Esophagus muscularis mucosa (tissue), 4 donors: ENCODE measurements at places on chromosomes 6 and 20. TPM values are rescaled to one million over a fixed set of nuclear protein-coding genes. Genes with fewer than 3 reads are reported as not detected.

GRCh38 chr6:150600010-150600300 is 270 bp downstream of the PLEKHG1 start:
- H3K4me1 ChIP-seq = peaks cover 23% of the 10 kb centered on the region
- peak overlapping the region; percentile 84 for H3K4me3 ChIP-seq
- peak overlapping the region; percentile 77 for H3K27ac ChIP-seq

WFDC12 gene
- not detected for total RNA-seq

SIRPB1 gene
- under 0.01 TPM for total RNA-seq

- H3K4me3 ChIP-seq = no peak overlapping the region
- H3K27me3 ChIP-seq = no peaks in the 10 kb centered on the region
- H3K36me3 ChIP-seq = peaks cover 9% of the 10 kb centered on the region
- H3K27ac ChIP-seq = no peak overlapping the region
Observed at GRCh38 chr6:112065426-112065986, 11.6 kb downstream of the CCN6 start.

LY6G5C gene
- 2.0 TPM for total RNA-seq

GTSF1L gene
- not detected for total RNA-seq

DNA sequence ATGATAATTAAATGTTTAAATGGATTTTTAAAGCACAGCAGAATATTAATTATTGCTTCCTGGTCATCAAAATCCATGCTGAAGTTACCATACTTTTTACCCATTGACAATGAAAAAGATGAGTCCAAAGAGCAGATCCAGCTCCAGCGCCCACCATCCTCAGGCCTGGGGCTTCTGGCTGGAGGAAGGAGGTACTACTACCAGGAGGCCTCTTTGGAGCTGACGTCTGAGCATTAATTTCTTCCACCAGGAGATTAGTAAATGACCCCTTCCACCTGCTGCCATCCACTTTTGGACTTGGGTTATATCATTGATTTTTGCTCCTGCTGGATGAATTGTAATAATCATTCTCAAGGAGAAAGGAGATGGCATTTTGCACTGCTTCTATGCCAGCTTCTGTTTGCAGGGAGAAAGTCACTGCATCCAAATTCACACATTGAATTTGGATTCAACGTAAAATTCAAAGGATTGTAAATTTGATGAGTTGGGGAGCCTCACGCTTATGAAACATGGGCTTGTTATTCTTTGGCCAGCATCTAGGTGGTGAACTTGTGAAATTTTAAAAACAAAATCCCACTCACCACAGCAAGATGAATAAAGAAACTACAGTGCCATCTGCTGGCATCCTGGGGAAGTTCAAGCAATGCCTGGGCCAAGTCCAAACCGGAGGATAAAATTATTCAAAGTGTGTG is 121.8 kb downstream of the SASH1 start:
- no peaks in the 10 kb centered on the region for H3K27me3 ChIP-seq
- no peak overlapping the region for H3K4me3 ChIP-seq
- no peak overlapping the region for H3K27ac ChIP-seq
- peaks cover 52% of the 10 kb centered on the region for H3K4me1 ChIP-seq
- peak; percentile 94 for DNase-seq

- no peak overlapping the region for H3K4me3 ChIP-seq
- peaks cover 33% of the 10 kb centered on the region for H3K4me1 ChIP-seq
- H3K36me3 ChIP-seq = peaks cover 3% of the 10 kb centered on the region
Observed at GRCh38 chr6:149079456-149079855, 238.1 kb upstream of the TAB2 start.

- peaks cover 32% of the 10 kb centered on the region for H3K4me1 ChIP-seq
- H3K4me3 ChIP-seq = peak overlapping the region; percentile 64
- no peaks in the 10 kb centered on the region for H3K27me3 ChIP-seq
Observed at GRCh38 chr6:27894839-27895762, 17.1 kb downstream of the OR2B2 start.

- no peaks in the 10 kb centered on the region for H3K27me3 ChIP-seq
- peaks cover 16% of the 10 kb centered on the region for H3K4me1 ChIP-seq
- H3K4me3 ChIP-seq = no peak overlapping the region
- no peak for DNase-seq
- H3K27ac ChIP-seq = peak overlapping the region; percentile 42
Observed at GRCh38 chr6:88561954-88562315, 395.8 kb upstream of the CNR1 start.

TCF15 gene
- 3.3 TPM for total RNA-seq

DNA sequence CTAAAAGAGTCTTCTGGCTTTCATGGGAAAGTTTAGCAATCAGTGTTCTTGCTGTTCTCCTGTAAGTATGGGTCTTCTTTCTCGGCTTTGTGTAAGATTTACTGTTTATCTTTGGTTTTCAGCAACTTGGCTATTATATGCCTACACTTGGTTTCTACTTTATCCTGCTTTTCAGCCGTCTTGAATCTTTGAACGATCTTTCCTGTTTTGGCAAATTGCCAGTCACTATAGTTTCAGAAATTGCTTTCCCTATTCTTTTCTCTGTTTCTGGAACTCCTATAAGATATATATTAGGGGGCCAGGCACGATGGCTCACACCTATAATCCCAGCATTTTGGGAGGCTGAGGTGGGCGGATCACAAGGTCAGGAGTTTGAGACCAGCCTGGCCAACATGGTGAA is 14.6 kb upstream of the SRPK1 start:
- no peak overlapping the region for H3K27ac ChIP-seq
- H3K4me3 ChIP-seq = no peak overlapping the region
- DNase-seq = no peak

- H3K27me3 ChIP-seq = no peaks in the 10 kb centered on the region
- H3K4me1 ChIP-seq = peaks cover 4% of the 10 kb centered on the region
- no peak overlapping the region for H3K27ac ChIP-seq
- DNase-seq = no peak
- no peaks in the 10 kb centered on the region for H3K36me3 ChIP-seq
- H3K4me3 ChIP-seq = no peak overlapping the region
Observed at GRCh38 chr6:40417031-40417430, 170.1 kb downstream of the LRFN2 start.

DNA sequence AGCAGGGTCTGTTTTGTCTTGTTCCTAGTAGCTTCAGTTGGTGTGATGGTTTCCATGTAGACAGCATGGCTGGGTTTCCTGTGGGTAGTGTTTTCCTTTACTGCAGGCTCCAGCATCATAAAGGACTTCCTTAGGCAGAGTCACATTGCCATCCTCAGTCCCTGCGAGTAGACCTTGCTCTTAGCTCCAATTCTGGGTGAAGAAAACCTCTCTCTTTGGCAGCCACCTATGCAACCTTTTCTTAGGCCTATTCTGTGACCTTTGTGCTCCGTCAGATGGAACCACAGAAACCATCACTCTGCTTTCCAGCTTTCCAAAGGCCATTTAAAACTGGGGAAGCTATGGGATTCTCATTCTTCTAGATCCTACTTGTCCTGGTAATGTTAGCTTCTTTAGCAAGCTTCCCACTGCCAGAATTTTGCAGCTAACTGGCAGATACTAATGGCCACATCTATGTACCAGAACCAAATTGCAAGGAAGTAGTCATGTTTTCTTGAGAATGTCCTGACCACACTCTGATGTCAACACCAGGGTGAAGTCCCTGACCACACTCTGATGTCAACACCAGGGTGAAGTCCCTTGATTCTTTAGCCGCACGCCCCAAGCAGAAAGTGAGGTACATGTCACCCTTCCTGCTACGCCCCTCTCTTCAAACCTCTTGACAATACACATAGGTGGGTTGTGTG is 646.6 kb upstream of the HS3ST5 start:
- DNase-seq = no peak
- no peak overlapping the region for H3K27ac ChIP-seq
- no peaks in the 10 kb centered on the region for H3K36me3 ChIP-seq
- H3K27me3 ChIP-seq = no peaks in the 10 kb centered on the region
- no peaks in the 10 kb centered on the region for H3K4me1 ChIP-seq

DNA sequence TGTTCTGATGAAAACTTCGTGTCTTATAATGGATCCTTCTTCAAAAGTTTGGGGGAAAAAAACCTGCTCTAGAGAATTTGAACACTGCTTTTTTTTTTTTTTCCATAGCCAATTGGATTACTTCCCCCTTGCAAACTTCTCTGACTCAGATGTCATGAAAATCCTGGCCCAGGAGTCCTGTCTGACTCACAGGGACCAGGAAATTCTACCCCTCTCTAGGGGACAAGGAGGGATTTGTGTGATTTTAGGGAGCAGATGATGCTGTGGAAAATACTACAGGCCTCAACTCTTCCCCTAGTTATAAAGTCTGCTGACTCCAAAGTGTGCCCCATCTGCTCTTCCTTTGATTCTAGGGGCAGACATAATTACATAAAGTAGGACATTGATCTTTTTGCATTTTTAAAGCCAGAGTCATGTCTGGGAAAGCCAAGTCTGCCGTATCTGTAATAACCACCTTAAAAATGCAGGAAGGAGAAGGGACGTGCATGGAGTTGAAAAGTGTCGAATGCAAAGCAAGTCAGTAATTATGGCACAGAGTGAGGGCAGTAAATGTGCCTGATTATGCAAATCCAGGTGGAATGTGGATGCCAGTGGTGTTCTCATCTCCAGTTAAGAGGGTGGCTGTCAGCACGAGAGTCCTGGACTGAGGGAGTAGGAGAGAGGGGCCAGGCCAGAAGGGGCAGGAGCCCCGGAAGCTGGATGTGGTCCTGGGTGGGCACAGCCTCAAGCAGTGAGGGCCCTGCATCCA is 144.3 kb upstream of the SULF2 start:
- no peaks in the 10 kb centered on the region for H3K27me3 ChIP-seq
- H3K27ac ChIP-seq = peak overlapping the region; percentile 76

- no peaks in the 10 kb centered on the region for H3K27me3 ChIP-seq
- peaks cover 46% of the 10 kb centered on the region for H3K4me1 ChIP-seq
Observed at GRCh38 chr20:50290808-50291207, 100.2 kb downstream of the CEBPB start.

DNA sequence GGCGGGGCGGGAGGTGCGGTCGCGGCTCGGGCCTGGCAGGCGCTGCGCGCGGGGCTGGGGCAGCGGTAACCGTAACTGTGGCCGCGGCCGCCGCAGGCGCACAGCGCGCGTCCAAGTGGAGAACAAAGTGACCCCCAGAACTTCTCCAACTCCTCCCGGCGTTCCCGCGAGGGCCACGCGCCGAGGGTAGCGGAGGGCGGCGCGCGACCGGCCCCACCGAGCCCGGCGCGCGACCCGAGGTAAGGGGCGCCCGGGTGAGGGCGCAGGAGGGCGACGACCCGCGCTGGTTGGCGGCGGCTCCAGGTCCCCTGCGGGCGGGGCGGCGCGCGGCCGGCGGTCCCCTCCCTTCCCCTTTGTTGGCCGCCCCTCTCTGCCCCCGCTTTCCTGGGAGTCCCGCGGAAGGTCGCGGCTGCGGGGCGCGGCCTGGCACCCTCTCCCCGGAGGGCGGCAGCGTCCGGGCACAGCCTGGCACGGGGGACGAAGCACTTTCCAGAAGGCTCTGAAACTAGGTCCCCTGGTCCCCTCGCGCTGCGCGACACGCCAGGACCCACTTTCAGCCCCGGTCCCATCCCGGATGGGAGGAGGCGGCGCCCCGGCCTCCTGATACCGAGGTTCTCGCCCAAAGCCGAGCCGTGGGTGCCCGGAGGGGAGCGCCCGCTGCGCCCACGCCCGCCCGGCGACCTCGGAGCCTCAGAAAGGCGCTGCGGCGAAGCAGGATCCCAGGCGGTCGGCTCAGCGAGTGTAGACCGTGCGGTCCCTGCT is at the start of gene TIAM2:
TSS of gene TIAM2 (plus strand) at position 62 of the 762 bp plus-strand sequence. CDS start 133,909 bp downstream, outside the sequence.
- H3K27ac ChIP-seq = no peak within 1 kb of the TSS
- H3K4me3 ChIP-seq = peak within 1 kb of the TSS; percentile 58
- H3K27me3 ChIP-seq = no peaks in the 10 kb centered on the region
- no peaks in the 10 kb centered on the region for H3K36me3 ChIP-seq
- H3K4me1 ChIP-seq = peaks cover 17% of the 10 kb centered on the region

GRCh38 chr6:137729866-137730629 is 137.0 kb upstream of the TNFAIP3 start:
- no peak overlapping the region for H3K4me3 ChIP-seq
- peaks cover 23% of the 10 kb centered on the region for H3K4me1 ChIP-seq
- H3K36me3 ChIP-seq = no peaks in the 10 kb centered on the region
- no peak overlapping the region for H3K27ac ChIP-seq
- H3K27me3 ChIP-seq = no peaks in the 10 kb centered on the region

DNA sequence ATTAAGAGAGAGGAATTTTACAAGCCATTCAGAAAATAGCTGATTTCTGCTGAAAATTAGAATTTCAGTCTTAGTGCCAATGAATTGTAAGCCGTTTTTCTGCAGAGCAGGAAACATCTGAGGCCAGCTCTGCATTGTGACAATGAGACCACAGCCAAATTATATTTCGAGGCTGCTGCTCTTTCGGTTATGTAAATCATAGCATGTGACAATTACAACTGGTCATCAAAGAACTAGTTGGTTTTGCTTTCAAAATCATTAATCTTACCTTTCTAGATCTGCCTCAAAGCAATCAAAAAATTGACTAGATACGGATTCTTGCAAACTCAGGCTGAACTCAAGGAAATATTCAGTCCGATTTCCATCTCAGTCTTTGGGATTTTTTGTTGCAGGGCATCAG is 33.4 kb upstream of the INSM1 start:
- no peak overlapping the region for H3K4me3 ChIP-seq
- no peaks in the 10 kb centered on the region for H3K4me1 ChIP-seq
- no peaks in the 10 kb centered on the region for H3K36me3 ChIP-seq
- H3K27me3 ChIP-seq = no peaks in the 10 kb centered on the region

DNA sequence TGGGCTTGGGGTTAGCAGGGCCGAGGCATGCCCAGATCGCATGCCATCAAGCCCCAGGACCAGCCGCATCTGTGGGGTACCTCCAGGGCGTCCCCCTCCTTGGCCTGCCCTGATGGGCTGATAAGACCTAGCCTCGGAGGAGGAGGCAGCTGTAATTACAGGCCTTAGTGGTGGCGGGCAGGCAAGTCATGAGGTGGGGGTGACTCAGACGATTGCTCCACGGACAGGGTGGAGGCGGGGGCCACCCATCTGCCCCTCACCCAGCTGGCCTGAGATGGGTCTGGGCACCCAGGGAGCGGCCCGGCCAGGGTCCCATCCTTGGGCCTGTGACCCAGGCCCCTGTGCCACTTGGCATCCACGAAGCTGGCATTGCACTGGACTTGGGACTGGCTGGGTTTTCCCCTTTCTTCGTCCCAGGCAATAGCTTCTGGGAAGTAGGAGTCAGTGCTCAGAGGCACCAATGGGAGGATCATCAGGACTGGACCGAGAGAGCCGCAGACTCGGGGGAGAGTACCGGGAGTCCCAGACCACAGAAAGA is 57.5 kb downstream of the CEBPB start:
- DNase-seq = no peak
- H3K4me3 ChIP-seq = no peak overlapping the region
- H3K36me3 ChIP-seq = no peaks in the 10 kb centered on the region
- no peaks in the 10 kb centered on the region for H3K4me1 ChIP-seq

GRCh38 chr6:22008248-22008836 is 288.5 kb downstream of the PRL start:
- peak; percentile 8 for DNase-seq
- peaks cover 14% of the 10 kb centered on the region for H3K4me1 ChIP-seq
- no peaks in the 10 kb centered on the region for H3K27me3 ChIP-seq
- no peak overlapping the region for H3K4me3 ChIP-seq

PLAGL2 gene
- total RNA-seq = 10.8 TPM

DNA sequence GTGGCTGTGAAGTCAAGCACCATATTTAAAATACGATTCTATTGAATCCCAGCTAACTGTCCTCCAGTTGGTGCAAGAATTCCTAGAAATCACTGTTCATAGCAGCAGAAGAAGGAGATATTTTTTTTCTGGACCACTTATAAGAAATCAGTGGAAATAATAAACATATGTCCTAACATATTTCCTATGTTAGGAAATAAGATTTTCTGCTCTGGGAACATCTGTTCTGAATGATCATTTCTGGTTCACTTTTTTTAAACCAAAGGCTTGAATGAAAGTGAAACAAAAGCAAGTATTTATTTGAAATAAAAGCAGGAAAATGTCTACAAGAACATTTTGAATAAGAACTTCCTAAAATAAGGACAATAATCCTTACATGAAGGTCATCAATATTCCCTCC is 138.9 kb upstream of the RALGAPA2 start:
- H3K4me1 ChIP-seq = no peaks in the 10 kb centered on the region
- no peak for DNase-seq
- H3K27ac ChIP-seq = no peak overlapping the region
- no peaks in the 10 kb centered on the region for H3K36me3 ChIP-seq
- no peak overlapping the region for H3K4me3 ChIP-seq
